ENCODE measurements at places on chromosomes 5 and 9.

GRCh38 chr5:170554521-170555267, 50.9 kb downstream of the KCNIP1 start:
- no peak for DNase-seq

DNA sequence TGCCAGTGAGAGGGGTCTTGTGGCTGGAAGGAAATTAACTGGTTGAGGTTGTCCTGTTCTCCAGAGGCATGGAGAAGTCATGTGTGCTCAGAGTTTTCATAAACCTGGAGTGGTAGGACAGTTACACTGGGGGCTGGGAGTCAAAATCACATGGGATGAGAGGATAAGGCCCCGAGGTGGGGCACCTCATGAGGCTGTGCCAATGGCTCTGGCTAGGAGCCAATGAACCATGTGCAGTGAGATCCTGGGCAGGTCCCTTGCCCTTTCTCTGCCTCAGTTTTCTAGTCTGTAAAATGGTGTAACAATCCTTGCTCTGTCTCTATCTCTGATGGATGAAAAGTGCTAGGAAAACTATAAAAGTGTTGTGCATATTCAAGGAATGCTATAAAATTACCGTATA, 7.0 kb upstream of the SYNPO start:
- DNase-seq: no peak

DNA sequence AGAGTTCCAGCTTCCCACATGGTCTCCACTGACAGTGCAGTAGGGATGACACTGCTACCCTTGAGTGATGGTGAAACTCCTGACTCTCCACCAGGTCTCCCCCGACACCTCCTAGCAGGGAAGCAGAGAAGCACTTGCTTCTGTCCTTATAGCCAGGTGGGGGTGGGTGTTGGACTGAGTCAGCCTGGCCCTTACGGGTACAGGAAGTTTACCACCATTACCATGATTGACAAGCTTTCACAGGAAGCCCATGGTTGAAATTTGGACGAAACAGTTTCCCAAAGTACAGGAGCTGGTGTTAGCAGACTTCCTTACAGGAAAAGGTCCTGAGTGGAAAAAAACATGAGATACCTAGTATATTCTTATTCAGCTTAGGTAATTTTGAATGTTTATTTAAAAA, 3.1 kb upstream of the FBXL7 start:
- no peak for DNase-seq

- DNase-seq: peak; percentile 49
Measured at GRCh38 chr9:93265301-93265971, 81.5 kb downstream of the WNK2 start.

- no peak for DNase-seq
Measured at GRCh38 chr5:7759257-7759871, 91.6 kb downstream of the CFAP90 start.

DNA sequence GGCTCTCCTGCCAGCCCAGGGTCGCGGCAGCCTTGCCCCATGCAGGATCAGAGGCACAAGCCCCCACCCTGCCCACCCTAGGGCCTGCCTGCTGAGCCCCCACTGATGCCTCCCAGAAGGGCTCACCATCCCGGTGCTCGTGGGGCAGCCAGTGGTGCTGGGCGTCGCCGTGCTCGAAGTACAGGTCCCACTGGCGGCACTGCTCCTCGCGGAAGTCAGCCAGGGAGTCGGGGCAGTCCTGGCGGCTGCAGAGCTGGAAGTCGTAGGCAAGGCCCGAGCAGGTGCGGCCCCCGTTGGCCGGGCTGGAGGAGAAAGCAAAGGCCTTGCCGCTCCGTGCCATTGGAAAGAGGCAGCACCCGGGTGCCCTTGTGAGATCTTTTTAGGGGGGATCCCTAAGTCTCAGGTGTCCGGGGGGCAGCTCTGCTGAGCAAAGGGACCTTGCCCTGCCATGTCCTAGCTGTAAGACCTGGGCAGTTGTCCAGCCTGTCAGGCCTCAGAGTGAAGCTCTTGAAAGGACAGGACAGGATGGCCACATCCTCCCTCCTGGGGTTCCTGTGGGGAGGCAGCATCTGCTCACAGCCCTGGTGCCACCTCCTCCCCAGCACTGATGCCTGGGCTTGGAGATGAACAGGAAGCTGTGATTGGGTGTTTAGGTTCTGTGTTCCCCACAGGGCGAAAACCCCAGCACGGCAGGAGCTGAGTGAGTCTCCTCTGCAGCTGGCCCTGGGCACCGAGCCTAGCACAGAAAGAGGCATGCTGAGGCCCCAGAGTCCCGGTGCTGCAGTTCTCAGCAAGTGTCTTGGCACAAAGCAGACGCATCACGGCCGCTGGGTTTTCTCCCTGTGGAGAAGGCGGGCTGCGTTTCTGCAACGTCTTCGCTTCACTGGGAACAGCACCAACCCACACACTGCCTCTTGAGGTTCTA, 77.7 kb downstream of the ZNF354C start:
- DNase-seq: no peak

DNA sequence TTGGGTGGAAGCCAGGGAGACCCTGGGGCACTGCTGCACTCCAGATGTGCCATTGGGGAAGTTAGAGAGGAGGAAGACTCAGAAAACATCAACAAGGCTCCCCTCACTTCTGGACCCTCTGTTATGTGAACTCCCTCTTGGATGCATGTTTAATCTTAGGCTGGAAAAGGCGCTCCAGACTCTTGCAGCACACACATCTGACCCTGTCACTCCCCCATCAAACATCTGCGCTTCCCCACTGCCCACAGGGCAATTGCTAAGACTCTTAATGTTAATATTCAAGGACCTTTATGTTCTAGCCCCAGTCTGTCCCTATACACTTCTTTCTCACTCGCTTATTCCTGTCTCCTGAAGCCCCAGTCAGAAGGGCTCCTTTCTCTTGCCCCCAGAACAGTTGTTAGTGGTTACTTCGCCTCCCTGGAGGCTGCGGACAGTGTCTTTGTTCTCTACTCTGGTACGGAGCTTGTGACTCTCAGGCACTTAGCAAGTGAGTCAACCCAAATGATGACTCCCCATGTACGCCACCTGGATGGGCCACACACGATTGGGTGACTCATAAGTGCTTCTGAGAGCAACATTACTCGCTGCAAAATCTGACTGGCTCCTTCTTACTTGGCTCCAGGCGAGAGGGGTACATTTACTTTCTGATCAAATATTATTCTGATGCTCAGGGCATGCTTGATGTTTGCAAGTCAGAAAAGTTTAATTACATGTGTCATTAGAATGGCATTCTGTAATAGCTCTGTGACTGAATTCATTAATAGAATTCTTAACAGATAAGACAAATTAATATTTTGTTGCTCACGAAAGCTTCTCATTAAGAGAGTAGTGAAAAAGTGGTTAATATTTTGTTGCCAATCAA, 193.6 kb downstream of the HSPA4 start:
- DNase-seq: no peak

GRCh38 chr9:120807607-120808379, 14.6 kb upstream of the FBXW2 start:
- DNase-seq: no peak

DNA sequence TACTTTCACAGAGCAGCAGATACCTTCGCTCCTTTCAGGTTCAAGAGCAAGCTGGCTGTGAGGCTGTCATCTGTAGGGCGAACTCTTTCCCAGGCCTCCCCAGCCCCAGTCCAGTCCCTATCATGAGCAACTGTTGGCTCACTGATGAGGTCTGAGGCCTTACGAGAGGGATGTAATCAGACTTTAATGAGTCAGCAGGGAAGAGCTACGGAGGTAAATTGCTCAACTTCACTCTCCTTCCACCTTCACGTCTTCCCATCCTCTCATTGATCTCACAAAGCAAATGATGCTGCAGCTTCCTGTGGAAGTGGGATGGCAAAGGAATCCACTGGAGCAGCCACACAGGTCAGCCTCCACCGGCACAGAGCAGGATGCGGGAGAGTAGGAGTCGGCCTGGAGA, 130.7 kb upstream of the TBCA start:
- DNase-seq: no peak

DNA sequence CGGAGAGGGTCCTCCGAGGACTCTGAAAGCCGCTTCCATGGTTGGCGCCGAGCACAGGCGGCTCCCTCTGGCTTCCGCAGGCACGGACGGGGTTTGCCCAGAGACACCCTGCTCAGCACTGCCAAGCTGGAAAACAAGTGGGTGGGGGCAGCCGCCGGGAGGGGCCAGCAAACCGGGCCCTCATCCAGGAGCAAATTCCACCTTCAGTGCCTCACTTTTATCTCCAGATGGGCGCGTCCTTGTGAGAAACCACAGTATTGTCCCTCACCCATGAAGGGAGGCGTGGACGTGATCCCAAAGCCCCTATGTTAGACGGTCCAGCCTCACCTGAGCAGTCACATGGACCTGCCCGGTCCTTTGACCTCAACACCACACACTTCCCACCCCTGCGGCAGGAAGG, 29.0 kb downstream of the MED10 start:
- no peak for DNase-seq

GRCh38 chr5:110288766-110289511, 437.5 kb downstream of the TMEM232 start:
- DNase-seq: no peak
